Stimulated activated CD8-positive, alpha-beta memory T cell treated with anti-CD3 and anti-CD28 coated beads, Interleukin-7, amount 100 ng/mL, for 1 hour (primary cell): ENCODE measurements at places on chromosomes 4 and X.

GRCh38 chrX:153963546-153963945, 8.1 kb downstream of the HCFC1 start:
- DNase-seq, result no peak

DNA sequence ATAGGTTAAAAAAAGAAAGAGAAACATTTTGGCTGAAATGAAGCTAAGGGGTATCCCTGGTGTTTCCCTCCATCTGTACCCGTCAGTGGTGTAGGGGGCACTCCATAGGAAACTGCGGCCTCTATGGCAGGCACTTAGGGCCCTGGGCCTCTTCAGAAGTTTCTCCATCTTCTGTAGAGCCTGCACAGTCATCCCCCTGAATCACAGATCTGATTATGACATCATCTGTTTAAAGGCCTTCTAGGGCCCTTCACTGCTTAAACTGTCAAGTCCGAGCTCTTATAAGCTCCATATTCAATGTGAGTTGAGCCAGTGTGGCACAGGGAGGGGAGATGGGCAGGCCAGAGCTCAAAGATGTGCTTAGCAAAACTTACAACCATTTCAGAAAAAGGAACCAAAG, 241.3 kb downstream of the NR3C2 start:
- no peak for DNase-seq

DNA sequence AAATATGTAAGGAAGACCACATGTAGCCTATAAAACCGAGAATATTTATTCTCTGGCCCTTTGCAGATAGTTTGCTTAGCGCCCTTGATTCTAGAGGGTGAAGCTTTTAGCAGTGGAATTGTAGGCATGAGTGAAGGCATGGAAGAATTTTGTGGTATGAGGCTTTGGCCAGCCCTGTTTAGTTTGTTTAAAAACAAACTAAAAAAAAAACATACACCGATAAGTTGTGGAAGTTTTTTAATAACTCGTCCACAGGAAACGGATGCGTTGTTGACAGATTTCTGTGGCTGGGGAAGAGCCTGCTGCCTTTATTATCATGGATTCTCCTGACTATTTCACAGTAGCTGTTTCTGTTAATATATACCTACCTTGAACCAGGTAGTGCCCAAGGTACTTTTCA, 194.7 kb upstream of the LNX1 start:
- no peak for DNase-seq

DNA sequence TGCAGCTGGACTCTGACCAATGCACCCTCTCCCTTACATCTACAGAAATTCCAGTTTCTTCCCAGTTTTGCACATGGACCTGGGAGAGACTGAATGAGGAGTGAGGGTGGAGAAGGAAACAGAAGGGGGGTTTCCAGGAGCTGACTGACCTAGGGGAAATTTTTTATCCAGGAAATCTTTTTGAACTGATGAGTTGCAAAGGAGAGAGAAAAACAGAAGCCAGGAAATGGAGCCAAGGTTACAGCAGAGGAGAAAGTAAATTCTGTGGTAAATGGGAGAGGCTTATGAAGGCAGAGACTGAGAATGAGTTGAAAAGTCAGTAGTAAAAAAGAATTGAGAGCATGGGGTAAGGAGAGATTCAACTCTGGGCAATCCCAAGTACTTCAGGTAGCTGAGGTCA, 192.8 kb downstream of the SMIM20 start:
- no peak for DNase-seq

DNA sequence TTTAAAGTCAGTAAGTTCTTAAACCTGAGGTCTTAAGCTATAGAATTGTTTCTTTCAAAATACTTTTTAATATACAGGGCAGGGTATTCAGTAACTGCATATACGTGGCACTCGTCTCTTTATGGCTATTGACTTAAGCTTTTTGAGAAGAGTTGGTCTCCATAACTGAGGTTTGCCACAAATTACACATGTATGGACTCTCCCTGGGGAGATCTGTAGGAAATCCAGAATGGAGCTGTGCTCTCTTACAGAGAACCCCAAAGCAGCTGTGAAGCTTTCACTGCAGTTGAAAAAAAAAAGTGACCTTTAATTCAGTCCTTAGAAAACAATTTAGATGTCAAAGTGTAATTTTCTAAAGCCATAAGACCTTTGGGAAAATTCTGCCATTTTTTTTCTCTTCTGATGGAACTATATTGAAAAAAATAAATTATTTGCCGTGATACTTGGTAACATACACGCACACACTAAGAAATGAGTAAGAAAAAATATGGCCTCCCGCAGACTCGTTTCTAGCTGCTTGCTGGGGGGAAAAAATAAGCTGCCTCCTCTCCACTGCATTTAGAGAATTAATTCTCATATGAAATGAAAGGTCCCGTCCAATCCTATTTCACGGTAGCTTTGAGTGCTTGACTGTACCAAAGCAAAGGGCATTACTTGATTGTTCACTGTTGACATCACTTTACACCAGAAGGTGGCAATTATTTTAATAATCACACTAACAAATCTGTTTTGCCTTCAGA, 159.4 kb upstream of the TENM3 start:
- DNase-seq, result no peak

DNA sequence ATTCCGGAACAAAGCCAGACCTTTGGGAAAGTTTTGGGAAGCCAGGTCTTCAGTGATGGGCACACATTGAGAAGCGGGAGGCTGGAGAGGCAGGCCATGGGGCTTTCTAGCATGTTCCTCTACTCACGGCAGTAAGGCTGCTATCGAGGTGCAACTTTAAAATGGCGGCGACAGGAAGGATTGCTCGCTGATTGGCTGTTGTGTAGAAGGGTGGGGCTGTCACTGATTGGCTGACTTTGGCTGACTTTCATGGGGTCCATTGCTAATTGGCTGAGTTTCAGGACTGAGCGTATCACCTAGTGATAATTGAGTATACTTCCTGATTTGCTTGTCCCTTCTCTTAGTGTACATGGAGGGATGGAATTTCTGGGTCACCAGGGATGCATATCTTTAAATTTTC, 19.7 kb upstream of the GLOD5 start:
- no peak for DNase-seq
